Mesenchymal stem cell (in vitro differentiated cells and primary cell): ENCODE measurements at places on chromosomes 4 and X.

- DNase-seq: no peak
Observed at GRCh38 chr4:80173401-80173800, 23.9 kb upstream of the PRDM8 start.

DNA sequence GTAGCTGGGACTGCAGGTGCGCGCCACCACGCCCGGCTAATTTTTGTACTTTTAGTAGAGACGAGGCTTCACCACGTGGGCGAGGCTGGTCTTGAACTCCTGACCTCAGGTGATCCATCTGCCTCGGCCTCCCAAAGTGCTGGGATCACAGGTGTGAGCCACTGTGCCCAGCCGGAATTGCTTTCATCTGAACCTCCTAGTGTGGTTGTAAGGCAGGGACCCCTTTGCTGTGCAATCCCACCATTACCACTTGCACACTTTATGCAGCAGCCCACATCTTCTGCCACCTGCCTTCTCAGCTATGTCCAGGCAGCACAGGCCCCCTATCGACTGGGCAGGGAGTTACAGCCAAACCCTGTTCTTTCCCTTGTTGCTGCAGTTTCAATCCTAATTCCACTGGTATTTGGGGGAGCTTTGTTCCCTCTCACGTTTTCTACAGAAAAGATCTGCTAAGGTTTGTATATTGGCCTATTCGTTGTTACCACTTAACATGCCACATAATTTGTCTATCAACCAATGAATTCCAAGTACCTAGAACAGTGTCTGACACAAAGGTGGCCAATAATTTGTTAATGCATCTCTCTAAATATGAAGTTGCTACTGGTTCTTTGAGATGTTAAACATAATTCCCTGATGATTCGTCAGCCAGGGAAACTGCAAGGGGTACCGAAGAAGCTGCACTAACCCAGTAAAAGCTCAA is 6.5 kb downstream of the RPL39 start:
- DNase-seq: peak; percentile 38

GRCh38 chr4:46648088-46648744 is 258.3 kb upstream of the GABRA2 start:
- DNase-seq: peak; percentile 82

- no peak for DNase-seq
Observed at GRCh38 chrX:2401201-2401589, 99.6 kb downstream of the DHRSX start.

- DNase-seq: peak; percentile 16
Observed at GRCh38 chr4:141905751-141906150, 269.4 kb downstream of the IL15 start.

DNA sequence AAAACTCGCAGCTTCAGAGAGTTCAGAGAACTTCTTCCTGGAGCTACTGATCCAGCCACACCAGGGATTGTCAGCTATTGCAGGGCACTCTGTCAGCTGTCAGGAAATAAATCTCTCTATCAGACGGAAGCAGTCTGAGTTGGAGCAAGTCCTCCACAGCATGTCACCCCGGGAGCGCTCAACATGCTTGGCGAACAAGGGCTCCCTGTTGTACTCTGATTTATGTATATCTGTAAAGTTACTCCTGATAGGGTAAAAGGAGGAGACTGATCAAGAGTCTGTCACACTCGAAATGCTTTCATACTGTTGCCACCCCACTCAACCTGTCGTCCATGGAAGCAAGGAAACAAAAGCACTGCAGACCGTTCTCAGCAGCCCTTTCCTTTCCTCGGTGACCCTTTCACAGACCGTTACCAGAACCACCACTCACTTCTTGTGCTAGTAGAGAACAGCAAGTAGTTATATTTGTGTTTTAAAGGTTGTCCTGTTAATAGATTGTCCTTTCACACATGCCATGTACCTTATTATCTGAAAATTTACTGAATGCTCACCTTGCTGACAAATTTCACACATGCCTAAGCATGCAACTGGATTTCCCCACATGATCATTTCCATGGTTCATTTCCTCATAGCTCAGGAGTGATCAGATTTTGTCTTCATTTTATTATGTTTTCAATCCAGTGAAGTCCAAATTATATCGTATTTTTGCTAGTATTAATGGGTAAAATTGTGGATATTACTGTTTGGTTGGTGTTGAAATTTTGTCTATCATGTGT is 2108.9 kb upstream of the TENM3 start:
- no peak for DNase-seq

GRCh38 chr4:121800638-121800960 is 524 bp upstream of the EXOSC9 start:
- no peak for DNase-seq

DNA sequence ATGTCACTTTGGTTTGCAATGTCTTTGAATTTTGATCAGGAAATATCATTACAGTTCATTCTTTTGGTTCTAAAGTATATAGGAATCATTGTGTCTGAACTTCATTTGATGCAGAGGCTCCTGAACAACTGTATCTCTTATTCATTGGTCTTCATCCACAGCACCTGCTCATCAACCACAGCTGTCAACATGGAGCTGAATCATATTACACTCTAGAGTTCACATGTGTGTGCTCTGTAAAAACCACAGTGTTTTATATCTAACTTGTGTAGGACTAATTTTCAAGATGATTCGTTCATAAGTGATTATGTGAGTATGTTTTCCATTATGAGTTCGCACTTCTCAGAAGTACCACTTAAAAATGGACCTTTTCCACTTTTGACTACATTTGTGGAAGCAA is 643.3 kb upstream of the FAM241A start:
- DNase-seq: no peak

- peak; percentile 86 for DNase-seq
Observed at GRCh38 chr4:146520896-146521540, 722 bp downstream of the SLC10A7 start.

DNA sequence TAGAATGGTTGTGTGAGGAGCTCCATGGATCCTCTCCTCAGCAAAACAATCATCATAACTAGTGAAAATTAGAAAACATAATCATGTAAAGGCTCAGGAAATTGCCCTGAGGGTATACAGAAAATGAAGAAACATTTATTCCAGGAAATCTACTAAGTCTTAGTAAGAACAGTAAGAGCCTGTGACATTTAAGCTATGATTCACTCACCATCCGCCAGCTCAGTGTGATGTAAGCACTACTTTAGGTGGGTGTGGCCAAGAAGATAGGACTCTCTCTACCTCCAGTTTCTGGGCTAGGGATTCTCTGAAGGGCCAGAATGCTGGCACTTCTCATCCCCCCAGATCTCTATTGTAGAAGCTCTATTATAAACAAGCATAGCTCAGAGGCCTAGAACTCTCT is 147.5 kb downstream of the DLG3 start:
- peak; percentile 55 for DNase-seq

- peak; percentile 42 for DNase-seq
Observed at GRCh38 chr4:67751260-67751659, 2.9 kb downstream of the GNRHR start.
